Ovary (tissue), 10 donors: ENCODE measurements at places on chromosomes 13 and 19. TPM values are rescaled to one million over a fixed set of nuclear protein-coding genes. Genes with fewer than 3 reads are reported as not detected.

GRCh38 chr13:23740002-23740401 lies 149.2 kb downstream of the MIPEP start:
- H3K27me3 ChIP-seq = no peaks in the 10 kb centered on the region
- H3K4me3 ChIP-seq = no peak overlapping the region
- no peak for DNase-seq
- H3K36me3 ChIP-seq = no peaks in the 10 kb centered on the region
- H3K4me1 ChIP-seq = no peaks in the 10 kb centered on the region
- H3K27ac ChIP-seq = no peak overlapping the region

DNA sequence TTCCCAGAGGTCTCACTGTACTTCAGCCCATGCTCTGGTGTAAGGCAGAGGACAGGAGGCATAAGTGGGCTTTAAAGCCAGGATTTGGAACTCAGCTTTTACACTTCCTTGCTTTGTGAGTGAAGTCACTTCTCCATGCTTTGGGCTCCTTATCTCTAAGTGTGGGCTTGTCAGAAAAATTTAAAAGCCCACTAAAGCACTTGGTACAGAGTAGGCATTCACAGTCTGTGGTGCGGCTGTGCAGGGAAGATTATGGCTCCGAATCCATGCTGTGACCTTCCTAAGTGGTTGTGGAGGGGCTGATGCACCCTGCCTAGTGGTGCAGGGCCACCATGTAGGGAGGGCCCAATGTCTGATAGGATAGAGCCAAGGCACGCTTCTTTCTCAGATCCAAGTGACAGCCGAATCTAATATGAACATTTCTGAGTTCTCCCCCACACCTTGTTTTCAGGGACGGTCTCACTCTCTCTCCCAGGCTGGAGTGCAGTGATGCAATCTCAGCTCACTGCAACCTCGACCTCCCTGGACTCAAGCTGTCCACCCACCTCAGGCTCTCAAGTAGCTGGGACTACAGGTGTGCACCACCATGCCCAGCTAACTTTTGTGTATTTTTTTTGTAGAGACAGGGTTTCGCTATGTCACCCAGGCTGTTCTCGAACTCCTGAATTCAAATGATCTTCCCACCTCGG lies 6.9 kb downstream of the TIMM29 start:
- no peaks in the 10 kb centered on the region for H3K4me1 ChIP-seq
- DNase-seq = no peak
- H3K36me3 ChIP-seq = no peaks in the 10 kb centered on the region
- H3K27me3 ChIP-seq = no peaks in the 10 kb centered on the region

DNA sequence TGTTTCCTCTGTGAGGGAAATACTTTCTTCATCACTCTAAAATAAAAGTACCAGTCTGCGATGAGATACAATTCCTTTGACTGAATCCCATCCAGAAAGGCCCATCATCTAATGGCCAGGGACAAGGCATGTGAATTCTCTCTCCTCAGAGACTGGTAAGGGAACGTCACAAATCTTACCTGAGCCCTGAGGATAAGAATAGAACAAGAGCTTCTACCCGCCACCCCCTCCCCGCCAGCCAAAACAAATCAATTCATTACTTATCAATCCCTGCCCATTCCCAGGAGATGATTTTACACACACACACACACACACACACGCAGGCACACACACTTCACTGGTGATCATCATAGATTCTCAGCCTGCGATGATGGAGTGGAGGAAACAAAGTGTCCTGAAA lies 198.7 kb downstream of the DNAJC15 start:
- no peaks in the 10 kb centered on the region for H3K4me1 ChIP-seq
- no peak overlapping the region for H3K27ac ChIP-seq

The CD37 gene
- 1.5 TPM for total RNA-seq

The RNU6-9 gene
- not detected for total RNA-seq

DNA sequence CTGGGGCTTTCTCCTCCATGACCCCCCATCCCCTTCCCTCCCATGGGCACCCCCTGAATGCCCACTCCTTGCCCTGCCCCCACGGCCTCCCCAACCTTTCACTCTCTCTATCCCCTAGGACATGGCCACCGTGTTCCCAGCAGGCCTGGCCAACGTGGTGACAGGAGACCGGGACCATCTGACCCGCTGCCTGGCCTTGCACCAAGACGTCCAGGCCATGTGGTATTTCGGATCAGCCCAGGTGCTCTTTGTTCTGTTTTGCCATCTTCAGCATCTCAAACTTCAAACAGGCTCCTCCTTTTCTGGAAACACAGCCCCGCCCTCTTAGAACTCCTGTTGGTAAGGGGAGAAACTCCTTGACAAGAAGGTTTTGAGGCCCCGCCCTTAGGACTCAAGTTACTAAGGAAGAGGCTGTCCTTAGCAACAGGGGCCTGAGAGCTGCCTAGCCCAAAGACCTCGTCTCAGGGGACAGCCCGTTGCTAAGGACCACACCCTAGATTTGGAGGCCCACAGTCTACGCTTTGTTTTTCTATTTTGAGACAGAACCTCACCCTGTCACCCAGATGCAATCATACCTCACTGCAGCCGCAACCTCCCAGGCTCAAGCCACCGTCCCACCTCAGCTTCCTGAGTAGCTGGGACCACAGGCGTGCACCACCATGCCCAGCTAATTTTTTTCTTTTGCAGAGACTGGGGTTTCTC lies 5.1 kb upstream of the FLT3LG start:
- peaks cover 2% of the 10 kb centered on the region for H3K4me1 ChIP-seq
- H3K27me3 ChIP-seq = no peaks in the 10 kb centered on the region
- DNase-seq = no peak
- no peaks in the 10 kb centered on the region for H3K36me3 ChIP-seq
- H3K27ac ChIP-seq = no peak overlapping the region

DNA sequence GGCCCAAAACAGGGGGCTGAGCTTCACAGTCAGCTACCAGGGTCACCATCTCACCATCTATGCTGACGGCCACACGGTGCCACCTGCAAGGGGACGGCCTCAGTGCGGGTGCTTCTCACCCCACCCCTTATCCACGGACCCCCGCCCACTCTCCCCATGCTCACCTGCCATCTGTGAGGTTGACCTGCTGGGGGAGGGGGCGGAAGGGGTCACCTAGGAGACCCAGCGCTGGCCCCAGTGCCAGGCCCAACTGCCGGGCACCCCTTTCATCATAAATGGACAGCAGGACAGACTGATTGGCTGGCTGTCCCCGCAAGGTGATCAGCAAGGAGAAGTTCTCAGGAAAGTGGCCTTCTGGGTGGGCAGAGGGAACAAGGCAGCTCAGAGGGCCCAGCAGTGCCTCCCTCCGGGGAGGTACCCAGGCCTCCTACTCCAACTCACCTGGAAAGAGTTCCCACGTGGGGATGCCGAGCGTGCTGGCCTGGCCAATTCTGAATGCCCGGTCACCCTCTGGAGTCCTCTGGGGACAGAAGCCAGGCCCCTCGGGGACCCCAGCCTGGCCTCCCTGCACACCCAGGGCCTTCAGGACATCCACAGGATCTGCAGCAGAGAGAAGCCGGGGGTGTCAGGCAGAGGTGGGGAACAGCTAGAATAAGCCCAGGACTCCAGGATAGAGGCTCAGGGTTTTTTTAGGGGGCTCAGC lies 4.5 kb downstream of the COL5A3 start:
- H3K4me3 ChIP-seq = no peak overlapping the region
- peak overlapping the region; percentile 70 for H3K27ac ChIP-seq
- peaks cover 13% of the 10 kb centered on the region for H3K4me1 ChIP-seq
- H3K36me3 ChIP-seq = no peaks in the 10 kb centered on the region

The PEG3 gene
- total RNA-seq = 211 TPM

DNA sequence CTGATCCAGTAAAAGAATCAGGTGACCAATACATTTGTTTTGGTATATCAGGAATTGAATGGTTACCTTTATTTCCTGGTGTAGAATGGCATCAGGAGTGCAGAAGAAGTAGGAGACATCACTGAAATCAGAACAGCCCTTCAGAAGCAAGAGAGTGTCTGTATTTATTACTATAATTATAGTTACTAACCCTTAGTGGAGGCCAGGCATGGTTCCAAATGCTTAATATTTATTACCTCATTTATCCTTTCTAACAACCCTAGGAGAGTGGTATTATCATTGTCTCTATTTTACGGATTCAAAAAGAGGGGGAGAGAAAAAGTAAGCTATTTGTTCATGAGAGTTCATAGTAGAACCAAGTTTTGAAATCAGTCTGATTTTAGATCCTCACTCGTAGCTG lies 1292.9 kb downstream of the PCDH9 start:
- H3K4me3 ChIP-seq = no peak overlapping the region
- no peaks in the 10 kb centered on the region for H3K36me3 ChIP-seq
- no peaks in the 10 kb centered on the region for H3K27me3 ChIP-seq
- H3K27ac ChIP-seq = no peak overlapping the region
- DNase-seq = no peak

DNA sequence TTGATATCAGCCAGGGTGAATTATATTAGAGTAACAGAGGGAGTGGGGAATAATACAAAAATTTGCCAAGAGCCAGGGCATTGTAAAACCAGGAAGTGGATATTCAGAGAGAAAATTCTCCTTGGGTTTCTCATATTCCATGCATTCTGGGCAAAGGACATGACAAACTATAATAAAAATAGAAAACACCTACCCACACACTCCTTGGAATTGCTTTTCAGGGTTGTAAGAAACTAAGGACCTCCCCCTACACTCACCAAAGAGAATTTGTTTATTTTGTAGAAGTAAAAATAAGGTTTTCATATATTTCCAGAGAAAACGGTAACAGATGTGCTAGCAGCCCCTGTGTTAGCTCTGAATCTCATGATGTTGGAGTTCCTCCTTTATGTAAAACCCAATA lies 649.6 kb downstream of the SLITRK1 start:
- no peaks in the 10 kb centered on the region for H3K4me1 ChIP-seq
- no peaks in the 10 kb centered on the region for H3K27me3 ChIP-seq
- H3K27ac ChIP-seq = no peak overlapping the region
- no peak overlapping the region for H3K4me3 ChIP-seq
- no peaks in the 10 kb centered on the region for H3K36me3 ChIP-seq

DNA sequence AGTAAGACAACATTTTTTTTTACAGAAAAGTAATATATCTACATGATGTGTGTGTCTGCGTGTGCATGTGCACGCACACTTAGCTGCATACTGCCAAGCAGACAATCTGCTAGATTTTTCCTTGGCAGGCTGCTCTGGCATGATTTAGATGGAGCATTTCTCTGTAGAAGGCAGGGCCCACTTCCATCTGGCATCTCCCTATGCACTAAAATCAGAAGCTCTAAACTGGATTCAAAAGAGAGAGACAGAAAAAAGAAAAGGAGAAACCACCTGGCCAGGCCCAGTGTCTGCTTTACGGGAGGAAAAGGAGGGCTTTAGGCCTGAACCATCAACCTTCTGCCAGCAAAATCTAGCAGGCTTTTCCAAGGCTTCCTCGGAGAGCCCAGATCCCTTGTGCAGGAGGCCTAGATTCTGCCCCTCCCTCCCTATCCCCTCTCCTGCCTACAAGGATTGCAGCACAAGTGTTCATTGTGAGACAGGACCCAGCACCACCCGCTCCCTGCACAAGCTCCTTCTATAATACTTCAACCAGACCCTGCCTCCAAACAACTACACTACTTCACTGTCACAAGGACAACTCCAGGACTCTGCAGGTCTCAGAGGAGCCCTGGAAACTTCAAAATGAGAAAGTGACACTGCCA lies 99.3 kb downstream of the DOCK9 start:
- DNase-seq = no peak
- H3K4me1 ChIP-seq = no peaks in the 10 kb centered on the region
- no peak overlapping the region for H3K27ac ChIP-seq
- no peak overlapping the region for H3K4me3 ChIP-seq
- H3K36me3 ChIP-seq = no peaks in the 10 kb centered on the region

- DNase-seq = no peak
- no peaks in the 10 kb centered on the region for H3K36me3 ChIP-seq
- H3K4me1 ChIP-seq = no peaks in the 10 kb centered on the region
Observed at GRCh38 chr19:13461536-13461935, 44.7 kb downstream of the CACNA1A start.

DNA sequence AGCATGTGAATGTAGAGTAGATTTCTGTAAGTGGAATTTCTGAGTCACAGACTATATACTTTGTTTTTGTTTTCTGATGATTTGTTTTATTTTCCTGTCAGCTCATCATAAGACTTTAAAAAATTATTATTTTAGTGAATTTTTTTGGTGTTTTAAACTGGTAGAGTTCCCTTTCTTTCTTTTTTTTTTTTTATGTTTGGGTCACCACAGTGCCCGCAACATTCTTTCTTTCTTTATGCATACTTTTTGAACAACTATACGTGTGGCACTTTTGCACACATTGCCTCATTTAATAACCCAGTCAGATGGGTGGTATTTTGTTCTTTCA lies 46.0 kb downstream of the WDFY2 start:
- H3K27ac ChIP-seq = no peak overlapping the region
- no peak overlapping the region for H3K4me3 ChIP-seq

DNA sequence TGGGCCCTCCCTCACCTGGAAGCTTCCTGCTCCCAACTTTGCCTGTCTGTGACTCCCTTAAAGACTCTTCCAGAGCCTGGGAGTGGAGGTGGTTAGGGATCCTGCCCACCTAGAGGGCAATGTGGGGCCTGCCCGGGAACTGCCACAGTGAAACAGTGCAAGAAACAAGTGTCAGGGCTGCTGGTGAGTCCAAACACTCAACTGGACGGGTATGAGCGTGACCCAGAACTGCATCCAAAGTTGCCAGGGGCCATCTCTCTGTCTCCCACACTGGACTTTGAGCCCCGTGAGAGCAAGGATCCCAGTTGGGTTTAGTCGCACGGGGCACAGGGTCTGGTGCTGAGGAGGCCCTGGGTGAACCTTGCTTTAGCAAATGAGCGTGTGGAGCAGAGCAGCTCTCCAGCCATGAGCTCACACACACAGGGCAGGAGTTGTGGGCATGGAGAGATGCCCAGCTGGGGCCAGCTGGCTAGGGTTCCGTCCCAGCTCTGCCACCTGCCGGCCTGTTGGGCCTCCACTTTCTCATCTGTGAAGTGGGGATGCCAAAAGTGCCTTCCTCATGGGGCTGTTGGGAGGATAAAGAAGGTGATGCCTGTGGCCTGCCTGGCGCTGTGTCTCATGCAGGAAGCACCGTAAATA lies 2.8 kb upstream of the NUMBL start:
- no peaks in the 10 kb centered on the region for H3K27me3 ChIP-seq
- no peak overlapping the region for H3K4me3 ChIP-seq
- H3K27ac ChIP-seq = no peak overlapping the region

- no peak for DNase-seq
- H3K4me1 ChIP-seq = no peaks in the 10 kb centered on the region
- no peak overlapping the region for H3K27ac ChIP-seq
Observed at GRCh38 chr19:50460161-50460765, 16.0 kb upstream of the EMC10 start.
